HTR-8/SVneo (cell line): ENCODE measurements at places on chromosomes 16 and 17.

- no peak for DNase-seq
Observed at GRCh38 chr16:1309888-1310831, 724 bp downstream of the UBE2I start.

DNA sequence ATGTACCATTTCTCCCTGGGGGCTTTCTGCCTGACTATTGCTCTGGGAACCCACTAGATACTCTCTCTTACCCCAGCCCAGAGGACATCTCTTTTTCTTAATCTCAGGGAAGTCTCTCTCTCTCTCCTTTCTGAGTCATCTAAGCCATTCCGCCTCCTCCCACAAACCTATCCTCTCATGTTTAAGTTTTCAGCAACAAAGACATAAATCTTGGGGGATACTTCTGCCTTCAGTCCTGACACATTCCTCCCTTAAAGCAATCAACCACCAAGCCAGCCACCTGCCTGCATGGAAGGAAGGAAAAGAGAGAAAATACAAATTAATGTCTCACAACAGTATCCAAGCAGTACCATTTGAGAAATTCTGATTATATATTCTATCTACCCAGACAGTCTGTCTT lies 128.8 kb downstream of the HS3ST2 start:
- DNase-seq = no peak

GRCh38 chr17:51434434-51435170 lies 174.3 kb downstream of the UTP18 start:
- no peak for DNase-seq

DNA sequence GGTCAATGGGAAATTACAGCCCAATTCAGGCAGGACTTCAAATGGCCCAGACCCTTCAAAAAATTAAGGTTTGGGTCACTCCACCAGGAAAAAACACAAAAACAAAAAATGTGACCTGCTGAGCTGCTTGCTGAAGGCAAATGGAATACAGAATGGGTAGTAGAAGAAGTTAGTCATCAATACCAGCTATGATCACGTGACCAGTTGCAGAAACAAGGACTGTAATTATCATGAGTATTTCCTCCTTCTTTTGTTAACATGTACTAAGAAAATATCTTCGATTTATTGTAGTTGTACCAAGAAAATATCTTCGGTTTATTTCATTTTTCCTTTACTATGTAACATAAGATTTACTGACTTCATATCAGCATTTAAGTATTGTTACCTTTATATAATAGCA lies 1183.6 kb downstream of the CDH8 start:
- no peak for DNase-seq

- DNase-seq = no peak
Observed at GRCh38 chr16:19307587-19308241, 22.2 kb downstream of the CLEC19A start.

DNA sequence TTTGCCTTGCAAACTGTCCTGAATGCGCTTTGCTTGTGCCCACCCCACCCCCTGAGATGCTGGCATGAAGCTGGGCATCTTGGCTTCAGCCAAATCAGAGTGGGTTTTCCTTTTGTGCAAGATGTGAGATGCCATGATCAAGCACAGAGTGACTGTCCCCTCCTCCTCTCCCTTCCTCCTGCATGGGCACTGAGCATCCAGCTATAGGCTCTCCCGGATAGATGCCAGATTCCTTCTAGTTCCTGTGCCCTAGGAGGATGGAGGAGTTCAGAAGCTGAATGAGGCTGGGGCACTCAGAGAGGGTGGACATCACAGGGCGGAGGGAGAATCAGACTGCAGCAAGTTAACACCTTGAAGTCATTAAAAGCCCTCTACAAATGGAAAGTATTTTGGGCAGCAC lies 384.1 kb upstream of the CCL2 start:
- DNase-seq = no peak
